ENCODE measurements at places on chromosomes 1 and 21.

DNA sequence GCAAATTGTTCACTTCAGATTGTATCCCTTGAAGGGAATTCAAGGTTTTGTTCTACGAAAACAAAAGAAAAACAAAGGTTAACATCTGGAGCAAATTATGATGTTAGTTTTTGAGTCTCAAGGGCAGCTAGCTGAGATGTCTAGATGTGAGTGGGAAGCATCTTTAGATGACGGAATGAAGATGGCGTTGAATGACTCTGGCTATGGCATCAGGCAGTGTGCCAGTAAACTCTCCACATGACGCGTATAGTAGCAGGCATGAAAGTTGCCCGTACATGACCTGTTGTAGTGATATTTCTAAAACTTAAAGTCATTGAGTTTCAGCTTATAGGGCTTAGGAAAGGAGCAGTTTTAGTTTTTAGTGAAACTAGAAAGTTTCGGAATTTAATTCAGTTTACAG lies 12.3 kb upstream of the SDC3 start:
- DNase-seq: no peak

- no peak for DNase-seq
Measured at GRCh38 chr1:58585166-58585565, 8.1 kb upstream of the TACSTD2 start.

GRCh38 chr1:154529308-154529707 lies 27.1 kb upstream of the SHE start:
- DNase-seq: no peak

GRCh38 chr1:173903827-173904531 lies 13.1 kb downstream of the SERPINC1 start:
- no peak for DNase-seq

DNA sequence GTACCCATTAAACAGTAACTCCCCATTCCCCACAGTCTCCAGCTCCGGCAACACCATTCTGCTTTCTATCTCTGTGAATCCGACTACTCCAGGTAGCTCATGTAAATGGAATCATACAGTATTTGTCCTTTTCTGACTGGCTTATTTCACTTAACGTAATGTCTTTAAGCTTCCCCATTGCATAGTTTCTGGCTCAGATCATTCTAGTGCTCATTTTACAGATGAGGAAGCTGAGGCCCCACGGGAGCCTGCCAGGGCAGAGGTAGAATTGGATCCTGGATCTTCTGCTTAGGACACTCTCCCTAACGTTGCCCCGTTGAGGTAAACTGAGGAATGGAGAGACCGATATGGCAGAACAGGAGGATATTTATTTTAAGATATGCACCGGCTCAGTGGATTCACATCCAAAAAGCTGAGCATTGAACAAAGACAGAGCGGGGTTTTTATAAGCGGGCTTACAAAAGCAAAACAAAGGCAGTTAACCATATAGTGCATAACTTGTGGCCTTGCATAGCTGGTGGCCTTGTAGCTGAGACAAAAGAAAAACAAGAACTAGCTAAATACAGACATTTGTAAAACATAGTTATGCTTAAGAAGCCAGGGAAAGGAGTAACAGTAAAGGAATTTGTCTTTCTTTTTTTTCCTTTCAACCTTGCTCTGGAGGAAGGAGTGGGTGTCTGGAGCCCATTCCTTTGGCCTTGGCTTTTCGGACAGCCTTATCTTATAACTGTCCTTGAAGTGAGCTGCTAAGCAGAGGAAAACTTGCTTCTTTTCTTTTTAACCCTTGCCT lies 15.3 kb upstream of the KLHDC8A start:
- no peak for DNase-seq
